ENCODE measurements at places on chromosomes 16 and 17.

DNA sequence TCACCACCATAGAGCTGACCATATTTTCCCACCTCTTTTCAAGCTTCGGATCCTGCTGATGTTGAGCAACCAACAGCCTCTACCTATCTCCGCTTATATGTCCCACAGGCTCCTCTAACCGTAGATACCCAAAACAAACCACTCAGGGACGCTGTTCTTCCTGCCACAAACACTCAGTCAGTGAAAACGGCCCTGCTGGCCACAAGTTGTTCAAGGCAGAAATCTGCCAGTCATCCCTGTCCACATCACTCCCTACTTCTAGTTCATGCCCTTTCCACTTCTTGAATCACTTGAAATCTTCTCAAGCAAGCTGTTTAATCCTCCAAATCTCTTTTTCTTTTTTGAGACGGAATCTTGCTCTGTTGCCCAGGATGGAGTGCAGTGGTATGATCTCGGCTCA, 7.9 kb downstream of the RABEP2 start:
- no peak for DNase-seq

- no peak for DNase-seq
These were observed 54.5 kb downstream of the SLC5A11 start for GRCh38 chr16:24900230-24900629.

- DNase-seq = no peak
These were observed 3.1 kb downstream of the PHAF1 start for GRCh38 chr16:67112591-67113399.

- no peak for DNase-seq
These were observed 137.5 kb downstream of the ZFHX3 start for GRCh38 chr16:72910381-72910780.

GRCh38 chr16:26830428-26831127, 236.1 kb upstream of the C16orf82 start:
- no peak for DNase-seq

DNA sequence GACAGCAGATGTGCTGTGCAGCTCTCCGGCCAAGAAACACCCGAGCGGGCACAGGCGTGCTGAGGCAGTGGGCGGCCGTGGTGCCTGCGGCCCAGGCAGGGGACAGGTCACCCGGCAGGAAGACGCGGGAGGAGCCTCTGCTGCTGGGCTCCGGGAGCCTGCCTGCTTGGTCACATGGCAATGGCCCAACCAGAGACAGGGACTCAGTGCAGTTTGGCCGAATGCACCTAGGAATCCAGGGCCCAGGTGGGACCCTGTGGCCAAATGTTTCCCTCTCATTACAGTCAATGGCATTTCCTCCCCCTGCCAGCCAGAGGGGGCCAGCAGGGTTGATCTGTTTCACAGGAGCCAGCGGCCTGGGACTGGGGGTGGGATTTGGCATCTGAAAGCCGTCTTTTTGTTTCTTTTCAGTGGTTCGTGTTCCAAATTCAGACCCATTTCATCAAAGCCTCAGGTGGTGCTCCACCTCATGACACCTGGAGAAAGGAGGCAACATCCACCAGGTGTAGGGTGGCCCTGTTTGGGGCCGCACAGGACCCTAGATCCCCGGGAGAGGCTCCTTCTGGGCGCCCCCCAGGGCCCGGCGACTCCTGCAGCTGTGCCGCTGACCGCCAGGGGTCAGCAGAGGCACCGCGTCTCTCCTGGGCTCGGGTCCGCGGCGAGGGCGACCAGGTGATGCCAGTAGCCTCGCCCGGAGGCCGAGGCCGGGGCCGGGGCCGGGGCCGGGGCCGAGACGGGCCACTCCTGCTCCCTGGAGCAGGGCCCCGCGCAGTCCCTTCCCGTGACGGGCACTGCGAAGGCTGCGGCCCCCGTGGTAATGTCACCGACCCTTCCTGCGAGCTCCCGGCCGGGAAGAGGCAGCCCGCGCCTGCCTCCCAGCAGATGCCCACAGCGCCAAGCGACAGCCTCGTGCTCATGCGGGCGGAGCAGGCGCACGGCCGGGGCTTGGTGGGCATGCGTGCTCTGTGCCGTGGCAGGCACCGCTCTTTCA, 118.5 kb downstream of the C16orf78 start:
- peak; percentile 0 for DNase-seq

GRCh38 chr16:15031179-15031578, 24.7 kb downstream of the NTAN1 start:
- DNase-seq = no peak

- peak; percentile 98 for DNase-seq
These were observed 28.9 kb upstream of the MAP3K14 start for GRCh38 chr17:45345554-45346215.

DNA sequence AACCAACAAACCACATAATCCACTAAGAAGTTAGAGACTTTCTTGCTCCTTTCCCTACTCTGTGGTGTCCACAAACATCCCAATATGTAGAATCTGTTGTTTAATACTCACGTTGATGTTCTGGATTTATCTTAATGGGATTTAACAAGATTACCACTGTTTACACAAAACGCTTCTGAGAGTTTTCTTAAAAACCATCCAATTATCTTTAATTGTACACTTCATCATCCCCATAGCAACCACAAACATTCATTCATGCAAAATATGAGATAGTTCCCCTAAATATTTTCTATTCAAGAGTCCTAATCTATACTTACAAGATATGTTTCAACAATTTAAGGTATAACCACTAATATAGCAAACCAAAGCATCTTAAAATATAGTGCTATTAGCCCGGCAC, 76.5 kb upstream of the CLEC18B start:
- DNase-seq = no peak

DNA sequence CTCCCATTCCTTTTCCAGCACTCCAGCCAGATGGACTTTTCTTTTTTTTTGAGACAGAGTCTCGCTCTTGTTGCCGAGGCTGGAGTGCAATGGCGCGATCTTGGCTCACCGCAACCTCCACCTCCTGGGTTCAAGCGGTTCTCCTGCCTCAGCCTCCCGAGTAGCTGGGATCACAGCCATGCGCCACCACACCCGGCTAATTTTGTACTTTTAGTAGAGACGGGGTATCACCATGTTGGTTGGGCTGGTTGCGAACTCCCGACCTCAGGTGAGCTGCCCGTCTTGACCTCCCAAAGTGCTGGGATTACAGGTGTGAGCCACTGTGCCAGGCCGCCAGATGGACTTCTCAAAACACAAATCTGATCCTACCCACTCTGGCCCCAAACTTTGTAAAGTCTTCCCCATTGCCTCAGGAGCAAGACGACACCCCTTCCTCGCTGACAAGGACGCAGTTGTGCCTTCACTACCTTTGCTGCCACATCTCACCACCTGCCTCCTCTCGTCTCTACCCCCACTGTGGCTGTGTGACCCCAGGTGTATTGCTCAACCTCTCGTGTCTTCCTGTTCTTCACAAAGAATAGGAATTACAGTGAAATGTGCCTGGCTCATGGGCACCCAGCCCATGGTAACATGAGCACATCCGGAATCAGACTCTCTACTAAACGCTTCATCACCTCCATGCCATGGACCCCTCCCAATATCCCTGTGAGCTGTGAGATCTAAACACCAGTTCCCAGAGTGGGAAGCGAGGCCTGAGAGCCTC, 3.7 kb upstream of the BANP start:
- DNase-seq = no peak

DNA sequence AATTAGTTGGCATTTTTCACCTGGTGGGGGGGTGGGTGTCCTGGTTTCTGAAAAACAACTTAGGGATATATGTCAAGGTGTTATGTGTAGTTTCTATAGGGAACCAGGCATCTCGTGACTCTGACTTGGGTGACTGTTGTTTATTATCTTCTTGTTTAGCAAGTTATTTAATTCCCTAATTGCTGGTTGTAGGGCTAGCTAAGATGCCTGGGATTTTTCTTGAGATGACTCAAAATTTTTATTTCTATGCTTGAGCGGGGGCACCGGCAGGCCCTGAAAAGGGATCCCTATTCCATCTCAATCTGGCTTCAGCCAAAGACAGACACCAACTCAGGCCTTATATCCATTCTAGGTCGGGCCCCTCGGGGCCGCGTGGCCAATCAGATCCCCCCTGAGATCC, 3.2 kb downstream of the DPH1 start:
- DNase-seq = no peak

DNA sequence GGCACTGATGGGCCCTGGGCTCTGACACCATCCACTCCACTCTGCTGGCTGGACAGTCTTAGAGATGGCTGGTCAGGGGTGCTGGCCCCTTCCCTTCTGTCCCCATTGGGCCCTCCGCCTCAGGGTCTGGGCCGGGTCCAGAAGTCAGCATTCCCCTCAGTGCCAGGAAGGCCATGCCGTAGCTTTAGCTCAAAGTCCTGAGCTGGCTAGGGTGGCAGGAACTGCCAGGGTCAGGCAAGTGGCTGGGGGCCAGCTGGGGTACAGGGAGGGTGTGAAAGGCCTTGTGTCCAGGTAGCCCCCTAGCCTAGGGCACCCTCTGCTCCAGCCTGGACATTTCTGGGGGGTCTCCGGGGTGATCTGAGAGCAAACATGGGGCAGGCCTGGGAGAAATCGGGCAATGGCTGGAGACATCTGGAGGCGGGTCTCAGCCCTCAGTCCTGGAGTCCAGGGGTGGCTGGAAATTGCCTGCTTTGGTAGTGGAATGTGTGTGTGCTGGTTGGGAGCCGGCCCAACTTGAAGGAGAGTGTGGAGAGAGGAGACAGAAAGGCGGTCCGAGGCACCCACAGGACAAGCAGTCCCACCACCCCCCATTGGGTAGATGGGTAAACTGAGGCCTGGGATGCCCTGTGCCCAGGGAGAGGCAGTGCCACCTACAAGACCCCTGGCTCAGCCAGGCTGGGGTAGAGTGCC, 32.5 kb downstream of the TPSG1 start:
- DNase-seq = no peak

- DNase-seq = no peak
These were observed 134.5 kb upstream of the CHMP6 start for GRCh38 chr17:80856863-80857755.

GRCh38 chr17:73492821-73493814, 151.1 kb downstream of the SDK2 start:
- no peak for DNase-seq

DNA sequence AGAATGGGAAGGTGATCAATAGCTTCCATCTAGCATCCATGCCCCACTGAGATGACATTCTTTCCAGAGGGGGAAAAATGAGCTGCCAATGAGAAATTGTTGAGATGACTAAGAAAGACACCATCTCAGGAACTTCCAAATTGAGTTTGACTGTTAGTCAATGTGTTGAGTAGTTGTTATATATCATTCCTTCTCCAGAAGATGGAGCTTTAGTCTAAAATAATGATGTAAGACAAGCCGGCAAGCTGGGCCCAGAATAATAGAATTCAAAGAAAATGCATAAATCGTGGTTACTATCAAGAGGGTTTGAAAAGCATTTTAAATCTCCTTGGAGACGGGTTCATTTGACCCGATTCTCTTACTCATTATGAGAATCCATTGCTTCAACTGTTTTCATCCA, 71.0 kb upstream of the ATF7IP2 start:
- DNase-seq = peak; percentile 81

GRCh38 chr16:84725481-84726078, 25.8 kb downstream of the USP10 start:
- DNase-seq = no peak

DNA sequence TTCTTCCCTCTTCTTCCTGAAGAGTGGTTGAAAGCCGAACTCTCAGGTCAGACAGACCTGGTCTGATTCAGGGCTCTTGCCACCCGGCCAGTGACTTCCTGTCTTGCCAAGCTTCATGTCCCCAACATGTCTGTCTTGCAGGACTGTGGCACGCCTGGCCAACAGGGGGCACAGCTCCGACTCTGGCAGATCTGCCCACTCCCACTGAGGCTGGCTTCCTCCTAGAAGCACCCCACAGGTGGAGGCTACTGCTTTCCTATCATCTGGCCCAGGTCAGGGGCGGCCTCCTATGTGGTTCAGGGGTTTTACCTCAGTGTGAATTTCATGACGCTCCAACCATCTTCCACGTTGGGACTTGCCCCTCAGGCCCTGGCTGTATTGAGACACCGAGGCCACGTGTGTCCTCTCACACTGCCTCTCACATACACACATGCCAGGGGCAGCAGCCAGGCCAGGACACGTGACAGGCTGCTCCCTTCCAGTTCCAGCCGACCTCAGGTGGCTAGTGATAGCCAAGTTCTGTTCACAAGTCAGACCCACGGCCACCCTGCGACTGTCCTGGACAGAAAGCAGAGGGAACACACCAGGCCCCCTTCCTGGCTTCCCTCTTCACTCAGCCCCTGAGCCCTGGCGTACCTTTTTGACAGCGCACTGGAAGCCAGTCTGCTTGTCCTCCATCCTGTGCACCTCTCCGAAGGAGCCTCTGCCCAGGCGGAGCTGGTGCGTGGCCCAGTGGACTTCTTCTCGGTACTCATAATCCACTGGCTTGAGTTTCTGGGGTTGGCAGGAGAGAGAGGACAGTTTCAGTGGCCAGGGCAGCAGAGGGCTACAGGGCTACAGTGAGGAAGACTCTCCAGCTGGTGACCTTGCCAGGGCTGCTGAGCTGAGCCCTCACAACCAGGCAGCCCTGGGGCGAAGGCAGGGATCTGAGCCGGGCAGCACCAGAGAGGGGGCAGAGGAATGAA, 22.6 kb upstream of the SPATA32 start:
- DNase-seq = no peak

- no peak for DNase-seq
These were observed 12.2 kb downstream of the MPP3 start for GRCh38 chr17:43820759-43821158.

DNA sequence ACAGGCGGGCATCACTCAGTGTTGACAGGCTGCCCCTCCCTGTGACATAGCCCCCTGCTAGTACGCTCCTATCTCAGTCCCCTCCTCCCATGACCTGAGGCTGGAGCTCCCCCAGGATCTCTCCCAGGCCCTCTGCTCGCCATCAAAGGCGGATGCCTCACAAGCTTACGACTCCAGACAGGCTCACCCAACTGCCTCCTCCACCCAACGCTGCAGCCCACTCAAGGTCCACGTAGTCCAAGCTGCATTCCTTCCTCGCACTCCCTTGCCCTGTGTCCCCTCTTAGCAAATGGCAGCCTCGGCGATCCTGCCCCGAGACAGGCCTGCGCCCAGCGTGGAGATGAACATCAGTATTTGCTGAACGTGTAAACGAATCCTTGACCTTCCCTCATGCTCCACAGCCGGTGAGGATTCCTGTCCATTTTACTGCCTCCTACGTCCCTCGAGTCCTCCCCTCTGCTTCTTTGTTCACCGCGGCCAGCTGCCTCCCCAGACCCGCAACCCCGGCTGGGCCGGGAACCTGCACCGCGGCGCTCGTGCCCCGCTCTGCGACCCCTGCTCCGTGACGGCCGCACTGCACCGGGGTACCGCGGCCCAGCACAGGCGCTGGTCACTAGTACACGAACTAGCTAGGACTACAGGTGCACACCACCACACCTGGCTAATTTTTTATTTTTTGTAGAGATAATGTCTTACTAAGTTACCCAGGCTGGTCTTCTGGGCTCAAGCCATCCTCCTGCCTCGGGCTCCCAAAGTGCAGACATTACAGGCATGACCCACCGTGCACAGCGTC, 838 bp upstream of the TMEM97 start:
- peak; percentile 54 for DNase-seq

GRCh38 chr17:77664097-77664729, 294.3 kb upstream of the TNRC6C start:
- no peak for DNase-seq
